ENCODE measurements at places on chromosomes 4 and X.
A peak's percentile ranks its signal among the peaks of the same experiment; 100 is the strongest.

DNA sequence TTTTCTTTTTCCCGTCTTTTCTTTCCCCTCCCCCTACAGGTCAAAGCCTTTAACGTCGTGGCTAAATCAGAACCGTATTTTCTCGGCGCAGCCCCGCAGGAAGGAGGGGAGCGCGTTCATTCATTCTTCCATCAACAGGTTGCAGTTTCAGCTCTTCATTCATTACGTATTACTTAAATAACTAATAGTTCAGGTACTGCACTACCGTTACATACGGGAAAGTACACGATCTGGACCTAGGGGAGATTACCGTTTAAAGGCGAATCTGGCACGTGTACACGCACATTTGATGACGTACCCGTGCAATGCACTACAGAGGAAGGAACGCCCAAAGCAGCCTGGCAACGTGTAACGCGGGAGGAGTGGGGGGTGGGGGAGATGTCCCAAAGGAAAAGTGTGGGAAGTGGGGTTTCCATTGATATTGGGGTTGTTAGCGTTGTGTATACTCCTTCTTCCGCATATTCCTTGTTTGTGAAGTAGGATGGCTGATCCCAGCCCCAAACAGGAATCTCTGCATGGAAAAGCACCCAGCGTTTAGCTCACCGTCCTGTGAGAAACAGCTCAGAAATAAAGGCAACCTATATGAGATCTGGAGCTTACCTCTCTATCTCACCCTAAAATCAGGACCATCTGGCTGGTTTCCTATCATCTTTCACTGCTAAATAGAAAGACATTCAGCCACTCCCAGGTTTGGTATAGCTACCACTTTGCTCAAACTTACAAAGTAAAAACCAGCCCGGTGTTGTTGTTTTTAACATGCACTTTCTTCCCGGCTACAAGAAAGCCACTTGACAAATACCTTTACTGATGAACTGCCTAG is 585 bp upstream of the SEC24D start:
- peak; percentile 40 for DNase-seq

GRCh38 chr4:146175541-146176453 is at the start of gene LSM6:
Gene LSM6, plus strand, starts transcription at chr4:146175718. Its CDS starts 7,204 bp downstream, at chr4:146182922.
- DNase-seq, result peak; percentile 76

GRCh38 chrX:136745215-136746173 is 35.2 kb downstream of the ARHGEF6 start:
- DNase-seq, result no peak

DNA sequence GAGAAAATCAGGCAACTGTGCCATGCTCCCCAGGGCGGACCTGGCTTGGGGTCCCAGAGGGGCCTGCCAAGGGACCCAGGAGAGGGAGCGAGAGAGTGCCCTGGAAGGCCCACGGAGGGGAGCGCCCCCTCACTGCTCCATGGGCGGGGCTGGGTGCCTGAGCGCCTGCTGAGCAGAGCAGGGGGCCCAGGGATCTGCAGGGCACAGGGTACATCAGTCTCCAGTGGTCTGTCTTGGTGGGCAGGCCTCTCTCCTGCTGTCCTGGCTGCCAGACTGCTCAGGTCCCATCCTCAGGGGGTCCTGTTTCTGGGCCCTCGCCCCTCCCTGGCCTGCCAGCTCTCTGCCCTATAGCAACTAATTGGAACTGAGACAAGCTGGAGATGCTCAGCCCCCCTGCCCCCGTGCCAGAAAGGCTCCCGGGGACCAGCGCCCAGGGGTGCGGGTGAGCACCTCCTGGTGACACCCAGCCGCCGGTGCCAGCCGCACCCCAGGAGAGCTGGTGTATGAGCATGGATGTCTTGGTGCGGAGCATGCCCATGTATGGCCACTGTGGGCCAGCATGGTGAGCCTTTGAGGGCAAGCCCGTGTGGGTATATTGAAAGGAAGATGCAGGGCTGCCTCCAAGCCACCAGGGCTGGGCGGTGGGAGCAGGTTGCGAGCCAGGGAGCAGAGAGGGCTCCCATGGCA is 1.3 kb downstream of the BGN start:
- no peak for DNase-seq

DNA sequence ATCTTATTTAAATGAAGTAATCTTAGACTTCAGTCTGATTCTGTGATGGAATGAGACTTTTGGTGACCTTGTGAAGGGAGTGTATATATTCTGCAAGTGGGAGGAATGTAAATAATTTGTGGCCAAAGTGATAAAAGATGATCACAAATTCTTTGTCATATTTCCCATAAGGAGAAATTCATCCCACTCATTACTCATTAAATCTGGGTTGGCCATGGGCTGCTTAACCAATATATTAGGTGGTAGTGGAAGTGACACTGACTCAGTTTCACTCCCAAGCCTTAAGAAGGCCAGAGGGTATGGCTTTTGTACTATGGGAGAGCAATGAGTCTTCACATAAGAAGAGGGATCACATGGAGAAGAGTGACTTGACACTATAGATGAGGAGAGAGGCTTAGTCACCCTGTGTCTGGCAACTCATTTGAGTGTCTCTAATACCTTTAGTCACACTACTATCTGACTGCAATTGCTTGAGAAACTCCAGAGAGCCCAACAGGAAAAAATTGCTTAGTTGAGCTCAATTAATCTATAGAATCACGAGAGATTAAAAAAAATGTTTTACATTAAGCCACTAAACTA is 408.2 kb upstream of the PITX2 start:
- DNase-seq, result no peak

GRCh38 chr4:16843831-16844508 is 54.5 kb downstream of the LDB2 start:
- DNase-seq, result no peak

GRCh38 chr4:81527115-81527514 is 55.4 kb upstream of the RASGEF1B start:
- no peak for DNase-seq

DNA sequence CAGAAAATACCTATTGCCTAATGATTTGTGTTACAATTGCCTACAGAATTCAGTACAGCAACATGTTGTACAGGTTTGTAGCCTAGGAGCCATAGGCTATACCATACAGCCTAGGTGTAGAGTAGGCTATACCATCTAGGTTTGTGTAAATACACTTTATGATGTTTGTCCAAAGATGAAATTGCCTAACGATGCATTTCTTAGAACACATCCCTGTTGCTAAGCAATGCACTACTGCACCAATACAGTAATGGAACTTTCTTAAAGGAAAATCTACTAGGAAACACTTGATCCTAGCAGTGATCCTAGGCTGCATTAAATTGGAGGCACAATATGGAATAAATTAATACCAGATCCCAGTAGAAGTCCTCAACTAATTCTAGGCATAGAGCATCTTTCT is 18.3 kb downstream of the NOA1 start:
- DNase-seq, result no peak

DNA sequence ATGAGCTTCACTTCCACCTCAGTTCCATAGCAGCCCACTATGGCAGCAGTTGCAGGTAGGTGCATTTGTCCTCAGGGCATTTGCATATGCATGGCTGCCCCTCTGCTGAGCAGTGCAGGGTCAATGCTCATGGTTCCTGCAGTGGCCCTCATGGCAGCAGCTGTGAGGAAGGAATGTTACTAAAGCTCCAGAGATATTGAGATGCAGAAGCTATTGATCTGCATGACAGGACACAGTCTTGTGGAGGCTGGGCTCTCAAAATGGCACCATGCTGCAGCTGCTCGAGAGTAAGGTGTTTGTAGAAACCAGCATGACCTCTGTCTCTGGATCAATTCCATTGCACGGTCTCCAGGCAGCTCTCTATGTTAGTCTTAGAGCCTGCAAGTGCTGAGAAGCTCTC is 179.2 kb upstream of the PCDH18 start:
- DNase-seq, result no peak

DNA sequence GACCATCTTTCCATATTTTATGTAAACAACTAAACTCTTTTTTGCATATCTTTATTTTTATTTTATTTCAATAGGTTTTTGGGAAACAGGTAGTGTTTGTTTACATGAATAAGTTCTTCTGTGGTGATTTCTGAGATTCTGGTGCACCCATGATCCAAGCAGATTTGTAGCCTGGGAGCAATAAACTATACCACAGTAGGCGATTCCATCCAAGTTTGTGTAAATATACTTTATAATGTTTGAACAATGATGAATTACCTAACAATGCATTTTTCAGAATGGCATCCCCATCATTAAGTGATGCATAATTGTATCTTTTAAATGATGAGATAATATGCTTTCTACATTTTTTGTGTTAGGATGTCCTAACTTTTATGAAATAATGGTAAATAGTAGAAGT is 39.2 kb upstream of the CYSLTR1 start:
- no peak for DNase-seq

DNA sequence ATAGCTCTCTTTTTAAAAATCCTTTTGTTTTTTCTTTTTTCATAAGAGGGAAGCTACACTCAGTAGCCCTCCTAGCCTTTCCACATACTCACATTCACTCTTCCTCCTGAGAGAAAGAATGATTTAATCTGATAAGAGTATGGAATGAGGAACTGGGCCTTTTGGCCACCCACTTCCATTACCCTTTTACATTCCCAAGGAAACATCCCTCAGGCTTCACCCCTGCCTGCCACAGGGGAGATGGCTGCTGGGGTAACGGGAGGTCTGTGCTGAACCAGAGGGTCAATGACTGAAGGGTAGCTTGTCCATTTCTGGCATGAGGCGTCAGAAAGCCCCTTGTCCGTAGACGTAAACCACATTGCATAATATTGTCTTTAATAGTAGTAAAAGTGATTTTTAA is 67.2 kb upstream of the CCSER1 start:
- no peak for DNase-seq

- DNase-seq, result no peak
Observed at GRCh38 chr4:75180790-75181776, 248.2 kb downstream of the PARM1 start.

- peak; percentile 11 for DNase-seq
Observed at GRCh38 chr4:120922381-120923206, at the start of gene PRDM5. Gene PRDM5, minus strand, starts transcription at chr4:120922726. Its CDS starts 118 bp downstream, at chr4:120922608.

DNA sequence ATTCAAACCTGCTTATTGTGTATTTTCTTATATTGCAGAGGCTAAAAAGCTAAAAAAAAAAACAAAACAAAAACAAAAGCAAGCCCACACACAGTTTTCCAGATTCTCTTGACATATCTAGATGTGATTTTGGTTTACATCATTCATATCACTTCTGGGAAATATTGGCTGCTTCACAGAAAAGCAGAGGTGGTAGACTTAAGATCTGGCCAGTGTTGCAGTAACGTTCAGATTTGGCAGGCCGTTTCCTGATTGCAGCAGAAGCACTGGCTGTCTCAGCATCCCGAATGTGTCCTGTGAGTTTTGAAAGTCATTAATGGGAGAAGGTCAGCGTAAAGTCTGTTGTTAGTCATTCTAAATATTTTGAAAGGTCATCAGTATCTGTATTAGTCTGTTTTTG is 2062.0 kb downstream of the ARAP2 start:
- no peak for DNase-seq

DNA sequence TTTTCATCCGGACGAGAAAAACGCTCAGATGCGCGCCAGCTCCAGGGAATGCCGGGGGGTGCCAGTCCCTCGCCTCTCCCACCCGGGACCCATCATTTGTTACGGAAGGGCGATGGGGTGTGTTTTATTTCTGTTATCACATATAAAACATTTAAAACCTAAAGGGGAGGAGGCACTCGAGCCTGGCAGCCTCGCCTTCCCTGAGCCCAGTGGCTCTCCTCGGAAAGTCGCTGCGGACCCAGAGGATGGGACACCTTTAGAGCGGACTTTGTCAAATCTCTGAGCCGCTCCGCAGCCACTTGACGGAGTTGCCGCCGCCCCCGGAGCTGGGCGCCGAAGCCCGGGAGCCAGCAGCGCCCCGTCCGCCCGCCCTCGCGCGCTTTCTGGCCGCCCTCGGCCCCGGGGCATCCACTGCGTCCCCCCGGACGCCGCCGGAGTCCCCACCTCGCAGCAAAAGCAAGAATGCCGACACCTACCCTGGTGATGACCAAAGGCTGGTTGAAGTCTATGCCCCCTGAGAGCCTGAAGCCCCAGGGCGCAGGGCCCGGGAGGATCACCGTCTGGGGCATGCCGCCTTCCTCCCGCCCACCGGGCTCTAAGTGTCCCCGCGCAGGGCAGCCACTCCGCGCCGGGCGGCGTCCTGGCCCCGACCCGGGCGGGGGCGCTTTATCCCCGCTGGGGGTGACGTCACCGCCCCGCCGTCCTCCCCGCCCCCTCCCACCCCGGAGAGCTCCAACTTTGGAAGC is at the start of gene PDLIM3:
Gene PDLIM3 (minus strand): TSS at position 642 of the 746 bp plus-strand sequence. CDS start 73 bp downstream, at position 569.
- DNase-seq, result no peak

- DNase-seq, result no peak
Observed at GRCh38 chr4:141229408-141230101, 8.9 kb downstream of the ZNF330 start.

DNA sequence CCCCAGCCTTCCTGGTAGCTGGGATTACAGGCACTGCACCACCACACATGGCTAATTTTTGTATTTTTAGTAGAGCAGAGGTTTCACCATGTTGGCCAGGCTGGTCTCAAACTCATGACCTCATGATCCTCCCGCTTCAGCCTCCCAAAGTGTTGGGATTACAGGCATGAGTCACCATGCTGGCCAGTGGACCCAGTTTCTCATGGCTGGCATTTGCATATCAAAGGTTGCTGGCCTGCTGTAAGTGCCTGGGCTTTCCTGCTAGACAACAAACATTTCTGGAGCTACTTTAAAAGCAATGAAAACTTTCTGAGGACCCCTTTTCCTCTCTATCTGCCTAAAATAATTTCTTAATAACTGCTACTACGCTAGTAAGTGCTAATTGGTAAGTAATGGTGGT is 228.2 kb downstream of the PCDH10 start:
- no peak for DNase-seq

- DNase-seq, result no peak
Observed at GRCh38 chr4:113574636-113575103, 186.9 kb downstream of the CAMK2D start.

GRCh38 chrX:29044423-29045184 is 457.4 kb downstream of the IL1RAPL1 start:
- DNase-seq, result no peak

DNA sequence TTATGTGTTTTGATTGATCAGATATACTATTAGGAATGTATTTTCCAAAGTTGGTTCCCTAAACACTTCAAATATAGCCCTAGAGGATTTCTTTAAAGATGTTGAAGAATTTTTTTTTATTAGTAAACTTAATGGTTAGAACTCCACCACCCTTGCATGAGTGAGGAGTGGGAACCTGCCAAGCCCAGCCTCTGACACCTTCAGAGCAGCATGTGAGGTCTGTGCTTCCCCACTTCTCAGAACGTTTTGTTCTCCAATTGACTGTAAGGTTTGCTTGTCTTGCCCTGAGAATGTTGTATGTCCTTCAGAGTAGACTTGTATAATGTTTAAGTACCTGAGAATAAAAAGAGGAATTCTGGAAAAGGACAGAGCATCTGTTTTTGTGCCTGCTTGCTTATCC is 126.8 kb downstream of the DCLK2 start:
- DNase-seq, result no peak

- DNase-seq, result no peak
Observed at GRCh38 chr4:14708574-14708973, 293.7 kb upstream of the CPEB2 start.

DNA sequence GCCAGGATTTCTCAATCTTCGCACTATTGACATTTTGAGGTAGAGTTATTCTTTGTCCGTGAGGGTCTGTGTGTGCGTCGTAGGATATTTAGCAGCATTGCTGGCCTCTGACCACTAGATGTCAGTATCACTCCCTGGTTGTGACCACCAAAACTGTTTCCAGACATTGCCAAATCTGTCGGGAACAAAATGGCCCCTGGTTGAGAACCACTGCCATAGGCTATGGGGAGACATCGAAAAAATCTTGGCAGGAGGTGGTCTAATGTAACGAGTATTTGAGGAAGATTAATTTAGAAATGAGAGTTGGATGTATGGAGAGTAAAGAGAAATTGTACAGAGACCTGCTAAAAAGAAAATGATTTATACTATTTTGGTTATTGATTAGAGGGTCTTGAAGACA is 108.4 kb downstream of the DOCK11 start:
- peak; percentile 9 for DNase-seq

- DNase-seq, result no peak
Observed at GRCh38 chrX:65576160-65576559, 41.6 kb upstream of the LAS1L start.

GRCh38 chr4:88143504-88143903 is 14.9 kb downstream of the ABCG2 start:
- DNase-seq, result no peak
